ENCODE measurements at places on chromosomes 16 and 17. TPM values are rescaled to one million over a fixed set of nuclear protein-coding genes. Genes with fewer than 3 reads are reported as not detected.

DNA sequence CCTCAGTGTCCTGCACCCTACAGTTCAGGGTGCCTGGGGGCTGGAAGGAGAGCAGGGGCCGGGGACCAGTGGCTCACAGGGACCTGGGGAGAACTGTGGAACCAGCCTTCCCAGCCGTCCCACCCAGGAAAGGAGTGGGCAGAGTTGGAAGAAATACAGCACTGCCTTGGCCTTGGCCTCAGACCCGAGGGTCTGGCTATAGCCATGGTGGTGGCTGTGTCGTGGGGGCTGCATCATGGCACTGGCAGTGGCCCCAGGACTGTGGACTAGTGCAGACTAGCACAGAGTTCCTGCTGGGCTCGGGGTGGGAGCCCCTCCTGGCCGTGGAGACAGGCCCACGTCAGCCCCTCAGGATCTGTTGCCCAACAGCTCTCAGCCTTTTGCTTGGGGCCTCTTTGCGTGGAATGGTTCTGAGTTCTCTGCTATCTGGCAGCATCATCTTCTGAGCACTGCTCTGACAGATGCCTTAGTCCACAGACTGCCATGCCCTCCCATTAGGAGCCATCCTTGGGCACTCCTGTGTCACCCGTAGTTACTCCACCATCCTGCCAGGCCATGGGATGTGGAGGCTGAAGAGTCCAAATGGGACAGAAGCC lies 12.6 kb upstream of the DNASE1 start:
- no peak for DNase-seq

- DNase-seq = no peak
Measured at GRCh38 chr17:47203984-47204721, 5.0 kb upstream of the MYL4 start.

DNA sequence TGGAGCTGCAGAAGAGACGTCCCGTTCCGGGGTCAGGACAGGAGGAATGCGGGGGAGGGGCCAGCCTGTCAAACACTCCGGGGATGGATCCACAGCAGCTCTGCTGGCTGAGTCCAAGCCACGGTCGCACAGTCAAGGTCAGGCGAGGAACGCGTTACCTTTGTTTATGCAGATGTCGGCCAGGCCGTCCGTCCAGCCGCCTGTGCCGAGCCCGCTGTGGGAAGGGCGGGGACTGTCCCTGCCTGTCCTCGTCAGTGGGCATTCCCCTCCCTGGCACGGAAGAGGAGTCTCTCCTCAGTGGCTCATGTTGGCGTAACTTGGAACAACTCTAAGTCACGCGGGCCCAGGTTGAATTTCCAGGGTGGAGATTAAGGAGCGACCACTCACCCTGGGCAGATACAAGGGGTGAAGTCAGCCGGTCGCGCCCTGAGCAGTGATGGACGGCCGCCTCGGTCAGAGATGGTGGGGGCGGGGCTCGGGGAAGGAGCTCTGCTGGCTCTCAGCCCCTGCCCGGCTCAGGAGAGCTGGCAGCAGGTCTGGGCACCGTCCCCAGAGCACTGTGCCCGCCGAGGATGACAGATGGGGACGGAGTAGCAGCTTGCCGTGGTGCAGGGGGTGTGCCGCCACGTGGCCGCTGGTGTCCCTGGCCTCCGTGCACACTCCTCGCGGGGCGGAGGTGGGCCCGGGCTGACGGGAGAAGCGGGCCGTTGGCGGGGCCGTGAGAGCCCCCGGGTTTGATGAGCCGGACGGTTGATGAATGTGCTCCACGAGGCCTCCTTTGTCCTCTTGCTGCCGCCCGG lies 7.3 kb downstream of the CACNA1H start:
- DNase-seq = no peak

GRCh38 chr17:65495122-65496055 lies 66.1 kb downstream of the AXIN2 start:
- no peak for DNase-seq

DNA sequence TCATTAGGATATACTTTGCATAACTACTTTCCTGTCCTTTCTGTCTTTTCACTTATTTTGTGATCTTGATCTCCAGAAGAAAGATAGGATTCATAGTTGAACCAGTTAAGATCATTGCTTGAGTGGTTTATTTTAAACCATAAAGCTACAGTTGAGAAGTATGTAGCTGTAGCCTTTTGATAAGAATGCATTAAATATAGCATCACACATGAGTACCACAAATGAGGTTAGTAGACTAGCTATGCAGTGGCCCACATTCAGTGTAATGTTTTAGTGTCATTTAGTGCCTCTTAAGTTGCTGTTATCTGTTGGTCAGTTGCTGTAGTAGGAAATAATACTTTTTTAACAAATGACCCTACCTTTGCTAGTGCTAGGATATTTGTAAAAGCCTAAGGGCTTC lies 1.3 kb downstream of the NLK start:
- no peak for DNase-seq

GRCh38 chr16:55640701-55641327 lies 15.0 kb upstream of the SLC6A2 start:
- DNase-seq = no peak

GRCh38 chr17:34306466-34306865 lies 12.8 kb upstream of the CCL8 start:
- no peak for DNase-seq

DNA sequence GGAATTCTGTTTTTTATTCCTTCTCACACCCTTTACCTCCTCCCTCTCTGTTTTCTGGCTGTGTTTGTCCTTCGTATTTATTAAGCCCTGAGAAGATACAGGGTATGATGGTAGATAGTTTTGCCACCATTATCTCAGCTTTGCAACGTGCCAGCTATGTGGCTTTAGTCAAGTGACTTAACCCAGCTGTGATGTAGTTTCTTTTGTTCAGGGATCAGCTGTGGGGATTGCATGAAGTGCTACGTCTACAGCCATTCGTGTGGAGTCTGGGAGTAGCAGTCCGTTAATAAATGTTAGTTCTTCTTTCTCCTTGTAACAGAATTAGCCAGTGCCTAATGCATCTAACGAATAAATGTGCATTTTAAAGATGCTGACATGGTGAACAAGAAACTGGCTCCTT lies 128.4 kb downstream of the HAPSTR1 start:
- DNase-seq = no peak

- no peak for DNase-seq
Measured at GRCh38 chr16:50151322-50151721, 1.8 kb upstream of the TENT4B start.

Gene PRSS22
- 0.37 TPM for total RNA-seq
